ENCODE measurements at places on chromosomes 2 and 18.

DNA sequence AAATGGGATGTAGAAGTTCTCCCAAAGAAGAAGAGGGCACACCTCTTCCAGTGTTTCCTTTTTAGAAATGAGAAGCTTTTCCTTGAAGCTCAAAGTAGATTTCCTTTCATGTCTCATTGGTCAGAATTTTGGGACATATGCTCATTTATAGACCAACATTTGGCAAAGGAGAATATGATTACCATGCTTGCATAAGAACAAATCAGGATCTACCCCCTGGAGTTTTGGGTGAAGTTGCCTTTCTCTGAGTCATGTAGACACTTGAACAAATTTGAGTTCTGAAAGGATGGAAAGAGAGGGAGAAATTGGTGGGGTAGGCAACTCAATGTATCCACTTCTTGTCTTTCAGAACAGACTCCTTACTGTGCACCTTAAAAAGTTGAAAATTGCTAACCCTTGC lies 409.0 kb downstream of the SLC4A3 start:
- no peak for DNase-seq

DNA sequence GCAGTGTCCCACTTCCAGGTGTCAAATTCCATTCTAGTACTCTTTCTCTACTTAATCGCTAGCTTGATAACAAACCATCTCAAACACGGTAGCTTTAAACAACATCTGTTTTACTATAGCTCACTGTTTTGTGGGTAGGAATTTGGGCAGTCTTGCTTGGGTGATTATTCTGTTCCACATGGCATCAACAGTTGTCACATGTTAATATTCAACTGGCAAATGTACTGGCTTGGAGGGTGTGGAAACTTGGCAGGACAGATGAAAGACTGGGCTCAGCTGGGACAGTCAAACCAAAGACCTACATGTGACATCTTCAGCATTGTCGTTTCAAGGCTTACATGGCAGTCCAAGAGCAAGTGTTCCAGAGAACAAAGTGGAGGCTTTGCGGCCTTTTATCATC lies 241.8 kb downstream of the PTH2R start:
- no peak for DNase-seq

DNA sequence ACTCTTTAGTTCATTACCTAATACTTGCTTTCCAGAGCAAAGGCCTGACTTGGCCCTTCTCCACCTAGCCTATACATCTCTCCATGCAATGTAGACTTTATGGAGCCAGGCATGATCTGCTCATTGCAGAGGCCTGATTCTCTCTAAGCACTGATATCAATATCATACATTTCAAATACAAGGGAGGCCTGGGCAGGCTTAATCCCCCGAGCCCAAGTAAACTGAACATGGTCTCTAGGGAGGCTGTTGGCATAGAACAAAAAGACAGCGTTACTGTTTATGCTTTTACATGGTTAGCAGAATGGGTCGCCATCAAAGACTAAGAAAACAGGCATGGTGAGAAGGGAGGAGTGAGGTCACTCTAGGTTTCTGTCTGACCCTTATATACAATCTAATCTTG lies 695.1 kb downstream of the ZEB2 start:
- DNase-seq = no peak

- DNase-seq = no peak
Measured at GRCh38 chr18:79410171-79410641, 14.5 kb downstream of the NFATC1 start.

GRCh38 chr18:32160547-32160946 lies 29.3 kb upstream of the MEP1B start:
- no peak for DNase-seq

GRCh38 chr2:19902216-19902740 lies 495 bp upstream of the TTC32 start:
- no peak for DNase-seq

DNA sequence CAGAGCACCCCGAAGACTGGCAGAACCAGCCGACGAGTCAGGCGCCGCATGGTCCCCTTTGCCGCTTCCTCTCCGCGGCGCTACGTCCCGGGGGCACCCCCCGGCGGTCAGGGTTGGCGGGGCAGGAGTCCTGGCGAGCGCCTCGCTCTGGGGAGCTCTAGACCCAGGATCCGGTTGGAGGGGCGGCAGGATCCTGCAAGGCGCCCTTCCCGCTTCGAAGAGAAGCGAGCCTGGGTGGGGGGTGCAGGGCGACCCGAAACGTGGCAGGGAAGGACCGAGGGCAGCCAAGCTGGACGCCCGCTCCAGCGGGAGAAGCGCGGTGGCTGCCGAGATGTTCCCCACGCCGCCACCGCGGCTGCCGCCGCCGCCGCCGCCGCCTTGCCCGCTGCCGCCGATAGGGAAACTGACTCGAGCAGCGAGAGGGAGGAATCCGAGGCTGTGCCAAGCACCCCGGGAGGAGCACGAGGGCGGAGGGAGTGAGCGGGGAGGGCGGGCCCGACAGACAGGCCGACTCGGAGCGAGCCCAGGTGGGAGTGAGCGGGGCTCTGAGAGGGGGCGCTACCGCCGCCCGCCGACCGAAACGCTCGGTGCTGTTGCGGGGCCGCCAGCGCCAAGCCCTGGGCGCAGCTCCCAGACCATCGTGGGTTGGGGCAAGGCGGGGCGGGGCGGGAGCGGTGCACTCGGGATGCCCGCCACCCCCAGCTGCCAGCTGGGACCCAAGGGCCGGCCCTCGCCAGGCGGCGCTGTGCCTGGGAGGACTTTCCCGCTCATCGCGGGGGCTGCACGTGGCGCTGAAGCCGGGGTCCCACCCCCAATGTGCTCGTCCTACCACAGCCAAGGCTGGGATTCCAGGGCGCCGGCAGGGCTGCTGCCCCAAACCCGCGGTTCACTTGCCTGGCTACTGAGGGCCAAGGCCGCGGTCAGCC lies at the start of gene GALNT14:
Gene GALNT14 (minus strand): TSS at position 404 of the 926 bp plus-strand sequence. CDS start 354 bp downstream, at position 50.
- DNase-seq = no peak

DNA sequence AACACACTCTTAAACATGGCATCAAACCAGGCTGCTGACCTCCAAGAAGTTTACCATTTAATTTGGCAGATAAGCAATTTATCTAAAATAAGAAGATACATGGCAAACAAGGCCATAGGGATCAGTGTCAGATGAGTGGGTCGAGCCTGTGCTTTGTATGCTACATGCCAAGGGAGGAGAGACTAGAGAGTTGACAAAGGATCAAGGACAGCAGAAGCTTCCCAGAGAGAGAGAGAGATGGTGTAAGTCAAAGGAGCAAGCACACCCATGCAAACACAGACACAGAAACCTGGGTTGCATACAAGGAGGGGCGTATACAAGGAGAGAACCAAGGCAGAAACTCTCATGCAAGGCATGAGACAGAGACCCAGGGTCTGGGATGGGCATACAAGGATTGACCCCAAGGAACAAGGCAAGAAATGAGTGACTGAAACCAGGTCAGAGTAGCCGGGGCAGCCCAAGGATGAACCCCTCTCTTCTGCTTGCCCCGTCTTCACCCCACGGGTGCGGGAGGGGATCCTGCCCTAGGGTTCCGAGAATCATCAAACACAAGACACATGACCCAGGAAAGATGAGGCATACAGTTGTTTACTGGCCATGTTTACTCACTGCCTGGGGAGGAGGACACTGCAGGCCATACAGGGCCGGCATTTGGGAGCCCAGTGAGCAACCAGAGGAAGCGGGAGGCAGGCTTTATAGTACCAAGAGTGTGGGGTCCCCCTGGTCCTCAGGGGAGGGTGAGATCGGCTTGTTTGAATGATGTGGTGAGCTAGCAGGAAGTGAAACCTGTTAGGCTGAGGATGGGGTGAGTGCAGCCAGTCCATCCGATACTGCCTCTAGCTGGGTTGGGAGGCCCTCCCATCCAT lies 529.2 kb upstream of the ID2 start:
- DNase-seq = no peak

GRCh38 chr2:134208825-134209224 lies 45.0 kb upstream of the MGAT5 start:
- no peak for DNase-seq

DNA sequence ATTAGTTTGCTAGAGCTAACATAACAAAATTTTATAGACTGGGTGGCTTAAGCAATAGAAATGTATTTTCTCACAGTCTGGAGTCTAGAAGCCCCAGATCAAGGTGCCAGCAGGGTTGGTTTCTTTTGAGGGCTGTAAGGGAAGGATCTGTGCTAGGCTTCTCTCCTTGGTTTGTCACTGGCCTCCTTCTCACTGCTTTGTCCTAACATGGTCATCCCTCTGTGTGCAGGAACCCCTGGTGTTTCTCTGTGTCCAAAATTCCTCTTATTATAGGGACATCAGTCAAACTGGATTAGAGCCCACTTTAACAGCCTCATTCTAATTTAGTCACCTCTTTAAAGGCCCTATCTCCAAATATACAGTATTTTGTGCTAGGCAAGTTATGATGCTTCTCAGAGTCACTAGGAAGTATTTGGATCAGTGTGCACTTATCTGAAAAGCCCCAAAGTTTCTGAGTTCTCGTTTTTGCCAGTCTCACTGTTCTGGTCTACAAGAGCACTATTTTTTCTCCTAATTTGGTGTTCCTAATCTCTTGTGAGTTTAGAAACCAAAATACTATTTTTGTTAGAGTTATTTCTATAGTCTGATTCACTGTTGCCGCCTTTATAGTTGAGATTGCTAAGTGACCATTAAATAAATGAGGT lies 29.0 kb downstream of the ZC3H6 start:
- no peak for DNase-seq

DNA sequence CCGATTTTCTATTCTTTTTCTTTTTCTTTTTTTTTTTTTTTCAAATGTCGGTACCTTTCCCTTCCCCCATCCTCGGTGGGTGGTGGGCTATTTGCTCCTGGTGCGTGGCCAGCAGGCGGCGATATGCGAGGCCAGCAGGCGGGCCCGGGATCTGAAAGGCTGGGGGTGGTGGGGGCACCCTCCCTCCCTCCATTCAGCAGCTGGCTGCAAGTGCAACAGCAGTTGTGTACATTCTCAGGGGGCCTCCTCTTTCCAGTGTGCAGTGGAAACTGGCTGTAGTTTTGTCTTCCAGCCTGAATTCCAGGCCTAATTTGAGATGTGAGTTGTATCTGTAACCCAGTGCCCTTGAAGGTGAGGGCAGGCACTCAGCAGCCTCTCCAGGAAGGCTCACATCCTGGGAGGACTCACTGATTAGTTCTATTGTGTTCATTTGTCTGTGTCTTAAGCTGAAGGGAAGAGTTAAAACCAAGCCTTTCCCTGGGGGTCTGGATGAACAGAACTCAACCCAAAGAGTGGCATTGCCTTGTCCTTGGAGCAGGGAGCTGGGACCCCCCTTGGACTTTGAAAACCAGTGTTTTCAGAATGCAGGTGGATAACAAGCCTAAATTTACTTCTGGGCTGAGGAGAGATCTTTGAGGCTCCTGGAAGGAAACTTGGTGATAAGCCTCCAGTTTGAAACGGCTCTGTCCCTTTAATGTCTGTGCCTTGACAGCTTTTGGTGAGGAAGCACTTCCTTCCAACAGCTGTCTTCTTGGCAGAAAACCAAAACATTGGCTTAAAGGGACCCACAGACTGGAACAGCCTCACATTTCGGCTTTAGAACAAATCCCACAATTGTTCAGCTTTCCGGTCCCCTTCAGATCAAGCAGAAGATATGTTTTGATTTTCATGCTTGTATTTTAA lies 3.3 kb downstream of the MYCN start:
- no peak for DNase-seq

DNA sequence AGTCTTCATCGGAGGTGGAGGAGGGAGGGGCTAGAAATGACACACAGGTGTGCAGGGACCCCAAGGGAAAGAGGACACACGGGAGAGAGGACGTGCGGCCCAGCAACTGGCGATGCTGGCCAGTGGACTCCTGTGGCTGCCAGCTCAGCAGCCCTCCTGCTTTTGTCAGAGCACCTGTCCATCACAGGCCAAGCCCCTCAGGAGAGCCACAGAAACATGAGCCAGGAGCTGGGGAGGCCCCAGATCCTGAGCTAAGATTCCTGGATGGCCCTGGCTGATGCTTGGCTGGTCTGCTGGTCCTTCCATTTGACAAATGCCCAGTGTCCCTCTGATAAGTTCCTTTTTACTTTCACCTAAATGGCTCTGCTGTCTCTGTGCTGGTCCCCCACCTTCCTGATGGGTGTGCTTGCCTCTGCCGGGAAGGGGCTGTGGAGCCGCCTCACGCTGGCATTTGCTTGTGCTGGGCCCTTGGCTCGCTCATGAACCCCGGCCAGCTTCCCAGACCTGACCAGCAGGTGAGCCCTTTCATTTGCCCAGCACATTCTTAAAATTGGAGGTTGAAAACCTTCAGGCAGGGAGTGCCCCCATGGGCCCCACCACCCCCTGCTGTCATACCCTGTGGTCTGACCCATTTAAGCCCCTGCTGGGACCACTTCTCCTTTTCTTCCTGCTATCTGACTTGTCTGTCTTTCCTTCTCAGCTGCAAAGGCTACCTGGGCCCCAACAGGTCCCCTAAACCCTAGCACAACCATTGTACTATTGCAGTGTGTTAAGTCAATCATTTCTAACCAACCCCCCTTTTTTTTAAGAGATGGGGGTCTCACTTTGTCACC lies 37.3 kb downstream of the CYP27C1 start:
- no peak for DNase-seq

- no peak for DNase-seq
Measured at GRCh38 chr2:7508296-7508943, 591.2 kb downstream of the RNF144A start.

DNA sequence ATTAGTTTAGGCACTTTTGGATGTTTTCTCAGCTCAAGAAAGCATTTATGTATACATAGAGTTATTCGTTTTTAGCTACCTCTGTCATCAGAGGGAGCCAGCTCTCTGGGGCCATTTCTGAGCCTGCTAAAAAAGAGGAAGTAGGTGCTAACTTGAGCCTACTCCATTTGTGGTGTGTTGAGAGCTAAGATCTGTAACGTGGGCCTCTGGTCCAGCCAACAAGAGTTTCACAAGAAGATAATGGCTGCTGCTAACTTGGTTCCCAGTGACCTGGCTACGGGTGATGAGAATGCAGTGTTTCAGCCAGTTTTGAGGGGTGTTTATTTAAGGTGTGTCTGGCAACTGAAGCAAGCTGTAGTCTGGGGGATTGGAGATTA lies 182.5 kb downstream of the PRKCE start:
- DNase-seq = no peak

DNA sequence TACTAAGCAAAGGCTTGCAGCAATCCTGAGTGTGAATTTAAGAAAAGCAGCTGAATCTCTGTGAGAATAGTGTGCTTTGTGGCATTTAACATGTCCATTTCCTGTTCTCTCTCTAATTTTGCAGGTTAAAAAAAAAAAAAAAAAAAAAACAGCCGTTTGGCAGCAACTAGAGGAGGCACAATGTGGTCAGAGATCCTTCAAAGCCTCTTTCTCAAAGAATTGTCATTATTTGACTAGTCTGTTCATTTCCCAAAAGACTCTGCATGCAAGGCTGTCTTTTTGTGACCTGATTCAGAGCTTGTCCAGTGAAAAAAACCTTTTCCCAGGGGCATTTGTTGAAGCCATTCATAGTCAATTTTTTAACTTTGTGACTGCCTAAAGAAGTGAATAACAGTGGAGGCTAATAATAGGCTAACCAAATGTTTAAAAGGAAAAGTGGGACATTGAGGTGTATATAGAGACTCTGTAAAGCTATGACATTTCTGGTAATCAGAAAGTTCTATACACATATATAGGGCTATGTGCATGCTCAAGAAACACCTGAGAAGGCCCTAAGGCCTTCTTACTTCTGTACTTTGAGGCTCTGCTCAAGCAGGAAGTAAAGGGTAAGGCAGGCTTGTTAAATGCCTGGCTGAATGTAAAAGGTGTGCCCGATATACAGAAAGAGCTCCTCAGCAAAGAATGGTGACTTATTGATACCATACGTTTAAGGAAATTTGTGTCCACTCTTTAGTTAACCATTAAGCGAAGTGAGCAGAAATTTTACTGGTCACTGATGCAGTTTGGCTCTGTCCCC lies 289.6 kb upstream of the RAB6C start:
- no peak for DNase-seq

GRCh38 chr18:70985948-70986347 lies 697.1 kb downstream of the SOCS6 start:
- no peak for DNase-seq
